Activated CD4-positive, alpha-beta memory T cell treated with anti-CD3 and anti-CD28 coated beads for 36 hours (primary cell): ENCODE measurements at places on chromosomes 1 and 21. TPM values are rescaled to one million over a fixed set of nuclear protein-coding genes. Genes with fewer than 3 reads are reported as not detected.

Gene HFM1
- not detected for total RNA-seq

DNA sequence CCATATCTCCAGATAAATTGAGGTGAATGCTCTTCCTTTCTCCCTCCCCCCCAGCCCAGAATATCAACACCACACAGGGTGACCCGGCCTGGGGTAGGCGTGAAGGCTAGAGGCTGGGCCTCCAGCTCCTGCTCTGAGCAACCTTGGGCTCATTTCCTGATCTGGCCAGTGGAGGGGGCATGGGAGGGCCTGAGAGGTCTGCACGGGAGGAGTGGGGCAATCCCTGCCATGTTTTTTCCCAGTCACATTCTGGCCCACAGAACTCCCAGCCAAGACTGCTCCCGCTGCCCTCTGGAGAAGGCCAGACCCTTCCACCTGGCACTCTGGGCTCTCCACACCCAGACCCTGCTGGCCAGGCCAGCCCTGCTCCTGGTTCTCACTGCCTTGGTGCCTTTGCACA, 3.9 kb downstream of the CLDN19 start:
- no peaks in the 10 kb centered on the region for H3K27me3 ChIP-seq
- H3K4me1 ChIP-seq, result peaks cover 5% of the 10 kb centered on the region
- peak; percentile 17 for DNase-seq
- no peak overlapping the region for H3K4me3 ChIP-seq
- no peaks in the 10 kb centered on the region for H3K36me3 ChIP-seq

Gene BACE2
- total RNA-seq, result 0.77 TPM

GRCh38 chr1:160437432-160438316, 37.3 kb downstream of the VANGL2 start:
- peak; percentile 32 for DNase-seq
- peak overlapping the region; percentile 84 for H3K27ac ChIP-seq
- peaks cover 15% of the 10 kb centered on the region for H3K36me3 ChIP-seq
- peaks cover 45% of the 10 kb centered on the region for H3K4me1 ChIP-seq
- H3K4me3 ChIP-seq, result peak overlapping the region; percentile 59

Gene SPRR2E
- not detected for total RNA-seq

Gene CDC42SE1
- 135 TPM for total RNA-seq

- H3K27me3 ChIP-seq, result no peaks in the 10 kb centered on the region
- peaks cover 44% of the 10 kb centered on the region for H3K36me3 ChIP-seq
- peak overlapping the region; percentile 56 for H3K27ac ChIP-seq
- DNase-seq, result no peak
- peaks cover 8% of the 10 kb centered on the region for H3K4me1 ChIP-seq
- H3K4me3 ChIP-seq, result no peak overlapping the region
Measured at GRCh38 chr1:21681426-21681825, 12.3 kb upstream of the RAP1GAP start.

GRCh38 chr1:47701741-47702515, 264.1 kb downstream of the FOXD2 start:
- no peak overlapping the region for H3K4me3 ChIP-seq
- H3K4me1 ChIP-seq, result no peaks in the 10 kb centered on the region
- DNase-seq, result no peak

- peaks cover 63% of the 10 kb centered on the region for H3K4me1 ChIP-seq
- no peak for DNase-seq
- no peak overlapping the region for H3K4me3 ChIP-seq
- no peaks in the 10 kb centered on the region for H3K27me3 ChIP-seq
Measured at GRCh38 chr1:175179837-175180590, 12.6 kb downstream of the KIAA0040 start.

Gene SZRD1
- total RNA-seq, result 185 TPM

Gene MEF2D
- total RNA-seq, result 35.9 TPM

Gene LRRC3
- total RNA-seq, result 2.6 TPM

GRCh38 chr1:32949519-32949918, 15.1 kb downstream of the RNF19B start:
- H3K27me3 ChIP-seq, result no peaks in the 10 kb centered on the region
- DNase-seq, result no peak
- peaks cover 44% of the 10 kb centered on the region for H3K36me3 ChIP-seq
- H3K27ac ChIP-seq, result no peak overlapping the region
- H3K4me3 ChIP-seq, result no peak overlapping the region

DNA sequence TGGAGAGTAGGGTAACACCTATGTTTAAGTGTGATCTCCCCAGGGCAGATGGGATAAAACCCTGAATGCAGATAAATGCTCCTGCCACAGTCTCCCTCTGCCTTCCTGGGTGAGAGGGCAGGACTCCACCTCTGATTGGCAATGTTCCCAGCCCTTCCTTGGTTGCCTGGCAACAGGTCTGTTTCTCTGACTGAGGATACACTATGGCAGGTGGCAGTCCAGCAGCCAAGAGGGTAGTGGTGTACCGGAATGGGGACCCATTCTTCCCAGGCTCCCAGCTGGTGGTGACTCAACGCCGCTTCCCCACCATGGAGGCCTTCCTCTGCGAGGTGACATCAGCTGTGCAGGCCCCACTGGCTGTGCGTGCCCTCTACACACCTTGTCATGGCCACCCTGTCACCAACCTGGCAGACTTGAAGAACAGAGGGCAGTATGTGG, at the start of gene DCDC2B:
Gene DCDC2B, plus strand, starts transcription at position 199 of the 438 bp plus-strand sequence. Its CDS starts 5 bp downstream, at position 204.
- H3K4me3 ChIP-seq, result no peak within 1 kb of the TSS
- H3K4me1 ChIP-seq, result peaks cover 15% of the 10 kb centered on the region
- DNase-seq, result peak; percentile 14
- no peak within 1 kb of the TSS for H3K27ac ChIP-seq

Gene PERM1
- total RNA-seq, result not detected

Gene PLA2G2F
- not detected for total RNA-seq

- H3K4me1 ChIP-seq, result no peaks in the 10 kb centered on the region
- no peak for DNase-seq
- no peaks in the 10 kb centered on the region for H3K27me3 ChIP-seq
- H3K4me3 ChIP-seq, result no peak overlapping the region
- no peak overlapping the region for H3K27ac ChIP-seq
Measured at GRCh38 chr1:16088996-16089395, 15.5 kb upstream of the FAM131C start.

DNA sequence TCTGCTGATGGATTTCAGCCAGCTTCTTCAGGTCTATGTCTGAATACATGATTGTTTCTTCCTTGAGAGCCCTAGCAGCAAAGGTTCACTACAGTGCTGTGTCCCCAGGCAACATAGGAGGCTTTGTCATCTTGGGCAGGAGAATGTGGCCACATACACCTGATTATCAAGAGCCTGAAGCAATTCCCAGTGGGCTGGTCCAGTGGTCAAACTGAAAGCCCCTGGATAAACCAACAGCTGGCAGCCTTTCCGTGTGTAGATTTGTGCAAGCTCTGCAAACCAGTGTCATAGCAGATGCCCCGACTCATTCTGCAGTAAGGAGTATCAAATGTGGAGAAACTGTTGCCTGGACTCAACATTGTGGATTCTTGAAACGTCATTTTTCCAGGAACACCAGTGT, 2.3 kb upstream of the GIPC2 start:
- H3K27ac ChIP-seq, result no peak overlapping the region
- H3K4me3 ChIP-seq, result no peak overlapping the region
- peaks cover 28% of the 10 kb centered on the region for H3K4me1 ChIP-seq
- peaks cover 41% of the 10 kb centered on the region for H3K27me3 ChIP-seq
- DNase-seq, result no peak

Gene WRAP73
- total RNA-seq, result 34.5 TPM

Gene DOP1B
- total RNA-seq, result 19.4 TPM

Gene FAAH
- total RNA-seq, result 4.4 TPM

DNA sequence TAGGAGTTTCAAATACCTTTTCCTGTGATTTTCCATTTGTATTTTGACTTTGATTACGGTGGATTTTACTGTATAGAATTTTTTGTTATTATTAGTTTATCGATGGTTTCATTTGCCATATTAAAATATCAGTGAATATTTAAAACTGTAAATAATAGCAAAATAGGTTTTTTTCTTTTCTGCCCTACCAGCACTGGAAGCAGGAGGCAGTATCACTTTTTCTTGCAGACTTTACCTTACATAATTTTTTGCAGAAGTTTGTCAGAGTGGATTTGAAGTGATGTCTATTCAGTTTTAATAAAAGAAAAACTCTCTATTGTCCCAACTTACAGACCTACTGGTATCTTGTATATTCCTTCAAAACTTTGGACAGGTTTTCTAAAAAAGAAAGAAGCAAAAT, 213.6 kb downstream of the CENPF start:
- no peak overlapping the region for H3K4me3 ChIP-seq
- H3K4me1 ChIP-seq, result no peaks in the 10 kb centered on the region
- H3K27ac ChIP-seq, result no peak overlapping the region
- no peaks in the 10 kb centered on the region for H3K27me3 ChIP-seq

DNA sequence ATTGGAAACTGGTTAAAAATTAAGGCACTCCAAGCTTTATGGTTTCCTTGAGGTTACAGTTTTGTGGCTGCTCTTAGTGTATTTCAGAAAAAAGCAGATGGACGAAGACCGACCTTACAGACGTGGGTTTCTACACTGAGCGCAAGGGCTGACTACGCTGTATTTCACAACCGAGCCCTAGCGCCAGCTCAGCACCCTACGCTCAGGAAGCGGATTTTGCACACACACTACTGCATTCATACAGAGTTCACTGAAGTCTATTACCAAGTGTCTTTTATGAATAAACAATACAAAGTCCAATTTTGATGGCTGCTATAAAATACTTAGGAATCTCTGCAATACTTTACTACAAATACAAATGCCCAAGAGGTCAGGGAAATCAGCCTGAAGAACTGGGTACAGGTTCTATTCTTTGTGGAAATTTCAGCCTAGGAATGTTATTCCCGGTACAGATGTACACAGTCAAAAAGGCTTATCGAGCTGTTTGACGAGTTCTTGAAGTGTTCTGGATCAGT, 23.8 kb downstream of the PTTG1IP start:
- H3K4me1 ChIP-seq, result peaks cover 39% of the 10 kb centered on the region
- no peaks in the 10 kb centered on the region for H3K27me3 ChIP-seq
- H3K4me3 ChIP-seq, result no peak overlapping the region
- no peak for DNase-seq
- no peak overlapping the region for H3K27ac ChIP-seq

- DNase-seq, result no peak
- H3K4me3 ChIP-seq, result no peak overlapping the region
- H3K36me3 ChIP-seq, result no peaks in the 10 kb centered on the region
- no peak overlapping the region for H3K27ac ChIP-seq
- peaks cover 18% of the 10 kb centered on the region for H3K27me3 ChIP-seq
Measured at GRCh38 chr1:200487650-200488049, 77.8 kb upstream of the ZNF281 start.

Gene NCAM2
- not detected for total RNA-seq

DNA sequence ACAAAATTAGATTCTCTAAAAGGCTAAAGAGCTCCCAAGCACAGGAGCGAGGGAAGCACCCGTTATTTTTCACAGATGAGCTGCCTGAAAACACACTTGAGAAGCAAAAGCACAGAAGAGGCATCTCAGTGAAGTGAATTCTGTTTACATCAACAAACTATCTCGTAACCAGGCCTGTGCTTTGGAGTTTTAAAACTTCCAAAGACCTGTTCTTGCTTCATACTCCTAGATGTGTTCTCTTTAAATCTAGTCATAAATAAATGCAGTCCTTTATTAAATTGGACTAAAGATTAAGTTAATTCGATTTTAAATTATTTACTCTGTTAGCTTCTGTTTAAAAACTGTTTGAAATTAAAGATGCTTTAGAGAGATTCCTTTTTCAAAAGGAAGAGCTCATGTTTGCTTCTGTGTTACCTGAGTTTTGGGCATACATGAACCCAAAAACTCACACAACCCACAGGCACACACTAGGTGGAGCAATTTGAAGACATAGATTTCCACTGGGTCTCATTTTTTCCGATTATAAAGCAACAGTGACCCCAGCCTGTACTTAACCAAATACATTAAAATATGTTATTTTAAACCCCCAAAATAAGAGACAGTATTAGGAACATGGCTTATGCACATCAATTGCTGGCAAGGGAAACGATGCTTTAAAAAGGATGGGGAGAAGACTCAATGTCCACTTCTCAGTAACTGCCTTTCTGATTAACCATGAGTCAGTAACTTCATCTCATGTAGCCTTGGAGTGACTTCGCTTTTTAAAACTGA, 648.2 kb downstream of the SMYD3 start:
- peaks cover 42% of the 10 kb centered on the region for H3K36me3 ChIP-seq
- H3K4me3 ChIP-seq, result no peak overlapping the region
- no peaks in the 10 kb centered on the region for H3K4me1 ChIP-seq
- H3K27me3 ChIP-seq, result no peaks in the 10 kb centered on the region
- DNase-seq, result no peak
- H3K27ac ChIP-seq, result no peak overlapping the region

Gene MROH9
- total RNA-seq, result not detected

GRCh38 chr1:239185245-239185619, 201.1 kb upstream of the CHRM3 start:
- no peak overlapping the region for H3K27ac ChIP-seq
- no peak for DNase-seq
- H3K36me3 ChIP-seq, result no peaks in the 10 kb centered on the region
- no peaks in the 10 kb centered on the region for H3K27me3 ChIP-seq
- H3K4me3 ChIP-seq, result no peak overlapping the region
- H3K4me1 ChIP-seq, result no peaks in the 10 kb centered on the region

DNA sequence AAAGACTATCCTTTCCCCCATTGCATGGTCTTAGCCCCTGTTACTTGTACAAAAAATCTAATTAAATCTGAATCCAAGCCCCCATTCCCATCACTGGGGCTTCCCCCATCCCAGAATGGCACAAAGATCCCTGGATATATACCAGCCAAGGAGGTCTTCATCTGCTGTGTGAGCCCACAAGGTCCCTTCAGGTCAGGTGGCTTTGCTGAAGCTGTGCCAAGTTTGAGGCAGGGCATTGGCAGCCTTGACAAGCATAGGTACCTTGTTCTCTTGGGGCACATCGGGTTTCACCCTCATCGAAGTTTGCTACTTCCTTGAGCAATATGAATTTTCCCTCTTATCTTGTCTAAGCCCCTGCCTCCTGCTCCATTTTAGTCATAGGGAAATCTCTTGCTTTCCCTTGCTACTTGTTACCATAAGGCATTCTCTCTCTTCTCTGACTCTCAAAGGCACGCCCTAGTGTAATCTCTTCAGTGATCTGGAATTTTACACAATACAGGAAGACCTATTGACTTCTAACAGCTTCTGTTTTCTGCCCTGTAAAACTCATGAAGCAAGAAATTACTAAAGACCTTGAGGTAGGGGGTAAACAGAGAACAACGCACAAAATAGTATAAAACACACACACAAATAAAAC, 71.4 kb upstream of the COG2 start:
- no peak for DNase-seq
- no peak overlapping the region for H3K27ac ChIP-seq
- H3K4me3 ChIP-seq, result no peak overlapping the region
- H3K36me3 ChIP-seq, result no peaks in the 10 kb centered on the region
- H3K4me1 ChIP-seq, result peaks cover 9% of the 10 kb centered on the region

DNA sequence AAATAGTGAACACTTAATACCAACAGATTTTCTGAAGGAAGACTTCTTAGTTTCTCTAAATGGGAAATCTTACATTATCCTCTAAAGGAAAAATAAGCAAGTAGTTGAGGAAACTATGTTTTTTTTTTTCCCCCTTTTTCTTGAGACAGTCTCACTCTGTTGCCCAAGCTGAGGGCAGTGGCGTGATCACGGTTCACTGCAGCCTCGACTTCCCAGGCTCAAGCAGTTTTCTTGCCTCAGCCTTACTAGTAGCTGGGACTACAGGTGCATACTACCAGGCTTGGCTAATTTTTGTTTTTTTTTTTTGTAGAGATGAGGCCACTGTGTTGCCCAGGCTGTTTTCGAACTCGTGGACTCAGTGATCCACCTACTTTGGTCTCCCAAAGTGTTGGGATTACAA, 3.9 kb downstream of the MTR start:
- peaks cover 10% of the 10 kb centered on the region for H3K36me3 ChIP-seq
- no peak overlapping the region for H3K4me3 ChIP-seq
- no peak for DNase-seq
- no peak overlapping the region for H3K27ac ChIP-seq
